ENCODE measurements at places on chromosomes 4 and X.
A peak's percentile ranks its signal among the peaks of the same experiment; 100 is the strongest.

DNA sequence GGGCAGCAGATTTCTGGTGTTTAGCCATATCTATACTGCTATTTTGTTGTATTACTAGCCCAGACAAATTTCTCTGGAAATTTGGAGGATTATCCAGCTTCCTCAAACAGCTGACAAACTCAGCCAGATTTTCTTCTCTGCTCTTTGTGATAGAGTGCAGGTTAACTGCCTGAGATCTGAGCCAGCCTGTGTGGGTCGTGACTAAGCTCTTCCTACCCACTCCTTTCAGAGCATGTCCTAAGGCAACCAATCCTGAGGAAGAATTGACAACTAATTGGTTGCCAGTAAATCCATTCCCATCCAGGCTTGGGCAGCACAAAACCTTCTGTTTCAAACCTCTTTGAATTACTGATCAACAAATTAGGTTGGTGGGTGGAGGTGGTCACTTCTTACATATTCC is 2.5 kb upstream of the GABRA2 start:
- no peak for DNase-seq

GRCh38 chr4:6918338-6918737 is 8.7 kb downstream of the TBC1D14 start:
- peak; percentile 28 for DNase-seq

GRCh38 chr4:146134761-146135445 is 40.6 kb upstream of the LSM6 start:
- DNase-seq = no peak

DNA sequence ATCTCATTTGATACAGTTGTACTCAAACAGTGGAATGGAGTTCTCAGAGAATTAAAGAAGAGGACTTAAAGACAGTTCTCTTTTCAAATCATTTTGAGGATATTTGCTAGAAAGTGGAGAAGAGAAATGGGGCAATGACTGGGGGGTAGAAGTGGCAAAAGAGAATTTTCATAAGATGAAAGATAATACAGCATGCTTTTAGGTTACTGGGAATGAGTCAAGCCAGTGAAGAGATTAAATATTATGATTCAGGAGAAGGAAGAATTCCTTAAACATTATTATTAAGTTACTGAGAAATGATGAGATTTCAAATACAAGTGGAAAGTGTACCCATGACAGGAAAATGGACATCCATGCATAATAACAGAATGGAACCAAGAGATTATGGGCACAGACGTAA is 219.0 kb upstream of the DKK2 start:
- DNase-seq = no peak

DNA sequence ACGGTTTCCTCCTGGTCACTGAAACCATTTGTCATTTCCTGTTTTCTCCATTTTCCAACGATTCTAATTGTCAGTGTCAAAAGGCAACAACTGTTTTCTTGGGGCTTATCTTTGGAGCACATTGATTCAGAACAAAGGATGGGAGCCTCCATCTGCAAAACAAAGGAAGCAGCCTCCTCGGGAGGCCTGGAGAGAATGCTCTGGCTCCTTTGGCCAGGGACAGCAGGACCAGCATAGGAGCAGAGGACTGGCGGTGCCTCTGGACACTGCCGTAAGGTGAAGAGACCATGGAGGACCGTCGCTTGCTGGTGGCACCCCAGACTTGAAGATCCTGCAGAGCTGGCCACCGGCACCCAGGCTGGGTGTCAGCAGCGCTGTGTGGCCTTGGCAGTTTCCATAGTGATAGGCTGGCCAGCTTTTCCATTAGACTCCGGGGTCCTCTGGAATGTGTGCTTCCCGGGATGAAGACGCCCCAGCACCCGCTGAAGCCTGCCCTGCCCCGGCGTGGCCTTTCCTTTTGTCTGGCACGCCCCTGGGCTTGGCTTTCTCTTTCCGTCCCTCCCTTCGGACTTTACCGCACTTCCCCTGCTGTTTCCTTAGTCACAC is 61.1 kb upstream of the MTM1 start:
- DNase-seq = no peak

DNA sequence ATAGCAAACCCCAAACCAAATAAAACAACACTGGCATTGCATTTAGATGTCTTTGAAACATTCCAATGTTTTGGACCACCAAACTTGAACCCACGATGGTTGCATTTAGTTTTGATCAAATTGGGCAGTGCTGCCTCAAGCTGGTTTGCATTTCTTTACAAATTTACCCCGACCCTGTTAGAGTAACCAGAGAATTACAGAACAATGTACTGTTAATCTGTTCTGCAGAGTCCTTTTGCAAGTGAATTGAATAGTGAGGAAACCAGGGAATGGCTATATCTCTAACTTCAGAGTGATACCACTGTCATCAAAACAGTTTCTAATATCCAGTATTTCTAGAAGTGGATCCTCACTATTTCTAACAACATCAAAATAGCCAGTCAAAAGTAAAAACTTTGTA is 49.5 kb upstream of the GYPA start:
- no peak for DNase-seq

- no peak for DNase-seq
These were observed 100.7 kb downstream of the EFNB1 start for GRCh38 chrX:68929332-68930150.

GRCh38 chrX:37640142-37640541 is 45.4 kb upstream of the XK start:
- no peak for DNase-seq

- no peak for DNase-seq
These were observed 2017.6 kb upstream of the IGFBP7 start for GRCh38 chr4:59127743-59128142.

GRCh38 chr4:89298155-89298554 is 9.4 kb downstream of the GPRIN3 start:
- DNase-seq = peak; percentile 81
